ENCODE measurements at places on chromosomes 11 and 22.
A peak's percentile ranks its signal among the peaks of the same experiment; 100 is the strongest.

DNA sequence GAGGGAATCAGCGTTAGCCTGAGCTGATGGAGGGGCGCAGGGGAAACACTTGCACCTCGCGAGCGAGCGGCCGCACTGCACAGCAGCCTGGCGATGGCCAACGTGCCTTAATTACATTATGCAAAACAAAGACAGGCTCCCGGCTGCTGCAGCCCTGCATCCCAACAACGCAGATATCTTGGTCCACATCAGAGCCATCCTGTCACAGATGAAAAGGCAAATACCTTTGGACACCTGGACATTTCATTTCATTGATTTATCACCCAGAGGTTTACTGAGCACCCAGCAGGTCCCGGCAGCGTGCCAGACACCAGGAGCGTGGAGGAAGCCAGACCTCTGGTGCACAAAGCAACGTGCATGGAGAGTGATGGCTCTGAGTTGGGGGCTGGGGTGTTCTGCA is 843.0 kb downstream of the TBC1D22A start:
- no peak for DNase-seq

DNA sequence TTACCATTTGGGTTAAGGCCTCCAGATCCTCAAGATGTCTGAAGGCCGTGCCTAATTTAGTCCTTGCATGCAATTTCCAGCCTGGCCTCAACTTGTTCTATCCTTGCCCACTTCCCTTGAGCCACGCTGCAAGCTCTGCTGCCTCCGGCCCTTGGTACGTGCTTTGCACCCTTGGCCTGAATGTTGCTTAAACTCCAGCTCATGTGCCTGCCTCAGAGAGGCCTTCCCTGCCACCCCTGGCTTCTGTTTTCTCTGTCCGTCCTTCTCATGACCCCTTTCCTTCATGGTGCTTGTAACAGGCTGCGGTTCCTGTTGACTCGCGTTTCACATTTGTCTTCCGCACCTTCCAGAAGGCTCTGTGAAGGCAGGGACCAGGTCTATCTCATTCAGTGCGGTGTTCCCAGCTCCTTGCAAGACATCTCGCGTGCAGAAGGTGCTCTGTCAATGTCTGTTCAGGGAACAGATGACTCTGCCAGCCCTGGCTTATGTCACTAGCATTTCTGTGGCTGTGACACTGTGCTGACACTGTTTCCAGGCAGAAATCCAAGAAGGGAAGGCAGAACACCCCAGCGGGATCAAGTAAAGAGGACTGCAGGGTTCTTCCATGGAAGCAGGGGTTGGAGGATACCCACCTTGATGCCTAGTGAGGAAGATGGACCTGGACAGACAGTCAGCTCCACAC is 61.8 kb downstream of the FBLN1 start:
- no peak for DNase-seq

DNA sequence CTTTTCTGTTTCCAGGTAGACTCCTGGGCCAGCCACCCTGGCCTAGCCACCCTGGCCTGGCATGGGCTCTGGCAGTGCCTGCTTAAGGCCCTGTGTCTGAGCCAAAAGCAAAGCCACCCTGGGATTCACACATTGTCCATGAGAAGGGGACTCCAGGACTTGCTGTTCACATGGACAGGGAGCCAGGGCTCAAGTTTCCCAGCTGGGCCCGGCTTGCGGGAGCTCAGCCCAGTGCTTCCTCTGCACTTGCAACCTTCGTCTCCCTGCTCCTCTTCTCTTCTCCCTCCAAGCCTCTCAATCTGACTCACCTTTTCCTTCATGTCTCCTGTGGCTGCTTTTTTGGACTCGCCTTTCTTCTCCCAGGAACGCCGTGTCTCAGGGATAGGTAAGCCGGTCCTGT is 130.3 kb downstream of the MICAL2 start:
- DNase-seq = no peak

- peak; percentile 58 for DNase-seq
These were observed at the start of gene DGAT2 for GRCh38 chr11:75768112-75768908. Gene DGAT2, plus strand, starts transcription at chr11:75768778. Its CDS starts 214 bp downstream, at chr11:75768992.

DNA sequence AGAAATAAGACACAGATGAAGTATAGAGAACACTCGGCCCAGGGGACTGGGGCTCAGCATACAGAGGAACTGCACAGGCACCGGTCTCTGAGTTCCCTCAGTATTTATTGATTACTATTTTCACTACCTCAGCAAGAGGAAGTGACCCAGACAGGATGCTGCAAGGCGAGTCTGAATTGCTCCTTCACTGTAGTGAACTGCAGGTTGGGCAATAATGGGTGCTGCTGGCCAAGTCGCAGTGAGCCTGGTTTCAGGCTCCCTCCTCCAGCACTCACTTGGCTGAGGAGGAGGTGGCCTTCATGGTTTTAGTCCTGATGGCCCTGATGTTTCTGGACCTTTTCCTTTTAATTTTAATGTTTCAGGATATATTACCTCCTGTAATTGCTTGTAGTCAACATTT is 10.4 kb downstream of the OR52K2 start:
- peak; percentile 27 for DNase-seq

GRCh38 chr11:1117992-1118391 is 39.8 kb upstream of the MUC5AC start:
- no peak for DNase-seq

GRCh38 chr11:2732261-2732939 is 32.6 kb upstream of the KCNQ1OT1 start:
- no peak for DNase-seq

- DNase-seq = no peak
These were observed 143.8 kb upstream of the NECTIN1 start for GRCh38 chr11:119872611-119873310.

DNA sequence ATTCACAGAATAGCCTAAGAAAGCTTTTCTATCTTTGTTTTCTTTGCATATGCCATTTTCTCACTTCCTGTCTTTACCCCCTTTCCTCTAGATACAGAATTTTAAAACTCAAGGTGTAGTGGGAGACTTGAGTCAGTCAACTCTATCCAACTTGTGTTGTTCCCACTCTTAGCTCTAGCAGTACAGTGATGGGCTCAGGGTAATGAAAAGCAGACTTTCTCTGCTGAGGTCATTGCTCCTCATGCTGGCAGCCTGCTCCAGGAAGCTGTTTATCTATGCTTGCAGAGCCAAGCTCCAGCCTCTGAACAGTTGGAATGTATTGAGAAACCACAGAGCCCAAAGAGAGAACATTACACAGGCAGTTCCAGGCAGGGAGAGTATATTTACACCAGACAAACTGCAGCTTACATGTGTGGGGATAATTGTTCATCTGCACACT is 68.1 kb downstream of the CSTPP1 start:
- peak; percentile 98 for DNase-seq

DNA sequence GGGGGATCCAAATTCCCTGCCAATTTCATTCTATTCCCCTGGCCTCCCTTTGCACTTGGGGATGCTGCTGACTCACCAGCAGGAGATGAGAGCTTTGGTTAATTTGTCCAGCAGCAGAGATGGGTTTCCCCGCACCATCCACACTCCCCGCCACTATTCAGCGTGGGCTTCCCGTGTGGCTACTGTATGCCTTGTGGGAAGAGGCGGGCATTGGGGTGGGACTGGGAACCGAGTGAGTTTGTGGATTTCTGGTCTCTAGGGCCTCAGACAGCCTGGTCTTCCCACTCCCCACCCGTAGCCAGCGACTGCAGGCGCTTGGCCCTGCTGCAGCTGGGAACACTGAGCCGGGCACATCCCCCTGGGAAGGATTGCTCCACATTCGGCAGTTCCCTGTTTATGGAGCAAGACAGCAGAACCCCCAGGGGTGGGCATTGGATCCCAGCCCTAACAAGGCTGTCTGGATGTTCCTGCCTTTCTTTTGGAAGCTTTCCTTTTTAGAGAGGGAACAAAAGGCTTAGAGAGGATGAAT is 23.4 kb downstream of the KIAA1671 start:
- DNase-seq = no peak

- DNase-seq = no peak
These were observed 4.2 kb upstream of the SYN3 start for GRCh38 chr22:33062361-33062760.

GRCh38 chr11:35747668-35748067 is 85.1 kb downstream of the TRIM44 start:
- DNase-seq = no peak

- no peak for DNase-seq
These were observed 41.5 kb upstream of the CYP2D6 start for GRCh38 chr22:42171946-42172719.

DNA sequence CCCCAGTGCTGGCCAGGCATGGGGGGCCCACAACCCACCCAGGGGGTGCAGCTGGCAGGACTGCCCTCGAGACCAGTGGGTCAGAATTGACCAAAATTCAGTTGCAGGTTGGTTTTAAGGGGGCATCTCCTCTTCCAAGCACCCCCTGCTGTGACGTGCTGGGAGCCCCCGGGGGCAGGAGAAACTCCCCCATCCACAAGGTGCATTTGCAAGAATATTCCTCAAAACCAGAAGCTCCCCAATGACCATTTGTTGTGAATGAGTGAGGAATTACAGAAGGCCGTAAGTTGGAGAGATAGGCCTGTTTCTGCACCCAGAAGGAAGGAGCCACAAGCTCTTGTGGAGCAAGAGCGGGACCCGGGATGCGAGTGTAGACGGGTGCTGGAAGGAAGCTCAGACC is 414.5 kb downstream of the BRD1 start:
- no peak for DNase-seq
